ENCODE measurements at places on chromosomes 3 and 15.

DNA sequence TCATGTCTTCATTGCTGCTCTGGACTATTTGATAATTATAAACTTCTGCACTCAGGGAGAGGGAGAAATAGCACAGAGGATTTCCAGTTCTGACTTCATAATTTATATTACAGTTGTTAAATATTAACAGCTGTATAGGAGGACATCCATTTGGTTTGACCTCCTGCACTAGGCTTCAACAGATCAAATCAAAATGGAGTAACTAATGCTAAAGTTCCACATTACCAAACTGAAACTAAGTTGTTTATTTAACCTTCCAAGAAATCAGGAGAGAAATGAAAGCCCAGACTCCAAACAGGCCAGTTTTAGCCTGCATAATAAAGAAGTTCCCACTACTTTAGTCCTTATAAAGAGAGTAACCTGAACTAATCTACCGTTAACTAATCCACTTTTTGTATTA, 4.6 kb downstream of the PLSCR2 start:
- no peaks in the 10 kb centered on the region for H3K36me3 ChIP-seq
- DNase-seq, result no peak
- H3K4me1 ChIP-seq, result no peaks in the 10 kb centered on the region
- H3K4me3 ChIP-seq, result no peak overlapping the region
- H3K27me3 ChIP-seq, result no peaks in the 10 kb centered on the region

- H3K4me1 ChIP-seq, result peaks cover 3% of the 10 kb centered on the region
- H3K27ac ChIP-seq, result no peak overlapping the region
- H3K36me3 ChIP-seq, result no peaks in the 10 kb centered on the region
- H3K4me3 ChIP-seq, result no peak overlapping the region
Observed at GRCh38 chr3:2360815-2361214, 262.1 kb downstream of the CNTN4 start.

DNA sequence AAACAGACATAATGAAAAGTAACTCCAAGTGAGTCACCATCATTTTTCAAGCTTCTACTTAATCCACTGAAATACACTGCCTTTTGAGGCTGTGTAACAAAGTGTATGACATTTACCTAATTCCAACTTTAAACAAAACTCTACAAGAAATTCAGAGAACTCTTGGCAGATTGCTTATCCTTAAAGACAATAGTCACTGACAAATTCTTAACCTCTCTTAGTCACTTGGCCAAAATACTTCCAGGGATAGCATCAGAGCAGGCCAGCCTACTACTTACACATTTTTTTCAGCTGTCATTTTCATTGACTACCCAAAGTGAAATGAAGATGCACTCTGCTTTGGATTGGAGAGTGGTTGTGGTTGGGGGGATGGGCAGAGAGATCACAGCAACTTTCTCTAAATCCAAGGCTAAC, 3.6 kb downstream of the WWTR1 start:
- peak overlapping the region; percentile 99 for H3K4me3 ChIP-seq
- H3K27ac ChIP-seq, result peak overlapping the region; percentile 65
- peaks cover 42% of the 10 kb centered on the region for H3K36me3 ChIP-seq
- peaks cover 45% of the 10 kb centered on the region for H3K4me1 ChIP-seq

GRCh38 chr3:9280451-9281219, 31.2 kb upstream of the SRGAP3 start:
- no peaks in the 10 kb centered on the region for H3K27me3 ChIP-seq
- H3K4me3 ChIP-seq, result peak overlapping the region; percentile 68
- H3K4me1 ChIP-seq, result peaks cover 10% of the 10 kb centered on the region
- H3K36me3 ChIP-seq, result no peaks in the 10 kb centered on the region
- peak overlapping the region; percentile 62 for H3K27ac ChIP-seq
- DNase-seq, result no peak

DNA sequence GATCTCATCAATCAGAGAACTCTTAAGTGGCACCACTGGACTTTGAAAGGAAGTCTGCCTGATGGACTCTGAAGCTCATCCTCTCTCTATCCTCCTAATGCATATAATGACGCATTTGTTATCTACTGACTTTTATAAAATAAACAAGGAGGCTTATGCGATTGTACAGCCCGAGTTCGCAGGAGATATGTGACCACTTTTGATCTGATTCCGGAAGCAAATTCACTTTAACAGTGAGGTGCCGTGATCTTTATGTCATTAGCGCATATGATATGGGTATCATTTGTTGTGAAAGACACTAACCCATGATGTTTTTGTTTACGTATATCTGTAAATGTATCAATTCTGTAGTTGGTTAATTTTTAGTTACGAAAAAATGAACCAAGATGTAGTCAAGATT, 427 bp upstream of the RNF111 start:
- peak overlapping the region; percentile 96 for H3K4me3 ChIP-seq
- H3K4me1 ChIP-seq, result peaks cover 22% of the 10 kb centered on the region
- DNase-seq, result no peak
- H3K27me3 ChIP-seq, result peaks cover 23% of the 10 kb centered on the region

- peaks cover 5% of the 10 kb centered on the region for H3K27me3 ChIP-seq
- no peak for DNase-seq
- peaks cover 3% of the 10 kb centered on the region for H3K4me1 ChIP-seq
- no peak within 1 kb of the TSS for H3K4me3 ChIP-seq
- no peak within 1 kb of the TSS for H3K27ac ChIP-seq
- H3K36me3 ChIP-seq, result no peaks in the 10 kb centered on the region
Observed at GRCh38 chr3:194351080-194351672, at the start of gene CPN2. Gene CPN2, minus strand, starts transcription at chr3:194351328. Its CDS starts 8,626 bp downstream, at chr3:194342702.

DNA sequence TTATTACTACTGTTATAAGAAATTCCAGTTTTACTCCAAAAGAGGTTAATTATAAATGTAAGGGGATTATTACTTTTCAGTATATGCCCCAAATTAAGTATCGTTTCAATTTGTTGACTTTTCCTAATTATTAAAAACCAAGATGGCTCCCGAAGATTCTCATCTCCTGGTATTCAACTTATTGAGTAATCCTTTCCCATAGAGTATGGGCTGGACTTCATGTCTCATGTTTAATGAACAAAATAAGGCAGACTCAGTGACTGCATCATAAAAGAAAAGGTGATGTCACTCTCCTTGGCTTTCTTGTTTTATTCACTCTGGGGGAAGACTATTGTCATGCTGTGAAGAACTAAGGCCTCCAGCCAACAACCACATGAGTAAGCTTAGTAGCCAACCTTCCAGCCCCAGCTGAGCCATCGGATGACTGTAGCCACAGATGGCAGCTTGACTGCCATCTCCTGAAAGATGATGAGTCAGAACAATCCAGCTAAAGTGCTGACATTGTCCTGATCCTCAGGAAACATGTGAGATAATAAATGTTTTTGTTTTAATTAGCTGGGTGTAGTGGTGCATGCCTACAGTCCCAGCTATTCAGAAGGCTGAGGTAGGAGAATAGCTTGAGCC, 17.3 kb downstream of the IGF2BP2 start:
- peak overlapping the region; percentile 68 for H3K27ac ChIP-seq
- no peak overlapping the region for H3K4me3 ChIP-seq
- H3K36me3 ChIP-seq, result peaks cover 11% of the 10 kb centered on the region
- H3K4me1 ChIP-seq, result peaks cover 23% of the 10 kb centered on the region
- no peaks in the 10 kb centered on the region for H3K27me3 ChIP-seq

DNA sequence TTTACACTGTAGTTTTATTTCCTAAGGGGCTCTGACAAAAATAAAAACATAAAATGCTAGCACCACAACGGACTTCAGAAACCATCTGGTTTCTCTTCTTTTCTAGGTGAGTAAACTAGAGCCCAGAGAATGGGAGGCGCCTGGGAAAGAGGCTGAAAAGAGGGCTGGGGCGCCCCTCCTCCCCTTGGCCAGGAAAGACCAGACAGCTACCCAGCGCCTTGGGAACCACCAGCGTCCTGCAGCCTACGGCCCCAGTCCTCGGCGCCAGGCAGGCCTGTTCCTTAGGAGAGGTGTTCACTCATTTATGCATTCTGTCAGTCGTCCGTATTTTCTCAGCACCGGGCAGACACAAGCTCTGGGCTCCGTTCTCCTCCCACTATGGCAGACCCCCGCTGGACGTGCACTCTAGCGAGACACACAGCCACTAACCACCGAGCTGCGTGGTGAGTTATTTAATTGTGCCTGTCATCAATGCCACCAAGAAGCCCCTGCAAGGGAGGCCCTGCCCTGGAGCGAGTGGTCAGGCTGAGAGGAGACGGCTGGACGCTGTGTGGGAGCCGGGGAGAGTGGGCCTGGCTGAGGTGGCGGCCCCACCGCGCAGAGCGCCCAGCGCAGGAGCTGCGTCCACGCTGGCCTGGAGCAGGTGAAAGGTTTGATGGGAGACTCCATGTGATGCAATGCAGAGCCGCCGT, 294.4 kb downstream of the OCA2 start:
- H3K4me3 ChIP-seq, result no peak overlapping the region
- no peaks in the 10 kb centered on the region for H3K4me1 ChIP-seq
- H3K27me3 ChIP-seq, result no peaks in the 10 kb centered on the region
- no peak for DNase-seq

DNA sequence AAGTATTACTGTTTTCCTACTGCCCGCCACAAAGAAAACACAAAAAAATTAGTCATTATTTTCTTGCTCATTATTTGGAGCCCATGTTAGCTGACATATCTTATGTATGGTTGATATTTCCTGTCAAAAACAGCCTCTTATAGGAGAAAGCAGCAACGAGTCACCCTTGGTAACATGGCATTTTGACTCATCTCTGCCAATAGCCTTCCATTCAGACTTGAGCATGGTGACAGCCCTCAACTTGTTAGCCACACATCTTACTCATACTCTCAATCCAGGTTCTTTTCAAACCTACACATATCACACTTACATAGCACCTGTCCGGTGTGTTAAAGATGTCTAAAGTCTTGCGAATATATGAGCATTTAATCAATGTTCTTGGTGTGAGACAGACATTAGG, 109.4 kb upstream of the SAMMSON start:
- H3K36me3 ChIP-seq, result no peaks in the 10 kb centered on the region
- H3K27me3 ChIP-seq, result peaks cover 3% of the 10 kb centered on the region
- peaks cover 15% of the 10 kb centered on the region for H3K4me1 ChIP-seq
- H3K27ac ChIP-seq, result no peak overlapping the region
- no peak overlapping the region for H3K4me3 ChIP-seq
- no peak for DNase-seq

DNA sequence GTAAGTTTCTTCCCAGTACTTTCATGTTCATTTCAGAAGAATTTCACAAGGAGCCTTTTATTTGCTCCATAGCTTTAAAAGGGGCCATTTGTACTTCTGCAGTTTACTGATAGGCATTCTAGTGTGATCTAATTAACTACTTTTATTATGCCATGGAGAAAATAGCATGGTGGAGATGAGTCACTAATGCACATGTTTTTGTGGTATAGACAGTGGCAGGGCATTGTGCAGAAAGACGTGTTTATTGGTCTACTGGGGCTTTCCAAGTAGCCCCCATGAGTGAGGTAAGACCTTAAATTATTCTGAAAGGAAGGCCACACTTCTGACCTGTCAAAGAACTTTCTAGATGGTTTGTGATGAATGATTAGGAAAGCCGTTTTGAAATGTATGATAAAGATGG, 810.0 kb upstream of the NR2F2 start:
- DNase-seq, result no peak
- no peaks in the 10 kb centered on the region for H3K27me3 ChIP-seq
- H3K4me1 ChIP-seq, result no peaks in the 10 kb centered on the region
- H3K4me3 ChIP-seq, result no peak overlapping the region
- no peak overlapping the region for H3K27ac ChIP-seq

GRCh38 chr3:98603580-98603979, 10.2 kb upstream of the CPOX start:
- no peaks in the 10 kb centered on the region for H3K27me3 ChIP-seq
- no peak for DNase-seq
- no peak overlapping the region for H3K4me3 ChIP-seq
- no peaks in the 10 kb centered on the region for H3K36me3 ChIP-seq
- no peak overlapping the region for H3K27ac ChIP-seq

GRCh38 chr3:132445817-132446216, 28.5 kb downstream of the DNAJC13 start:
- H3K27ac ChIP-seq, result no peak overlapping the region
- no peak for DNase-seq
- no peak overlapping the region for H3K4me3 ChIP-seq
- peaks cover 5% of the 10 kb centered on the region for H3K36me3 ChIP-seq
- H3K27me3 ChIP-seq, result no peaks in the 10 kb centered on the region
- H3K4me1 ChIP-seq, result no peaks in the 10 kb centered on the region

DNA sequence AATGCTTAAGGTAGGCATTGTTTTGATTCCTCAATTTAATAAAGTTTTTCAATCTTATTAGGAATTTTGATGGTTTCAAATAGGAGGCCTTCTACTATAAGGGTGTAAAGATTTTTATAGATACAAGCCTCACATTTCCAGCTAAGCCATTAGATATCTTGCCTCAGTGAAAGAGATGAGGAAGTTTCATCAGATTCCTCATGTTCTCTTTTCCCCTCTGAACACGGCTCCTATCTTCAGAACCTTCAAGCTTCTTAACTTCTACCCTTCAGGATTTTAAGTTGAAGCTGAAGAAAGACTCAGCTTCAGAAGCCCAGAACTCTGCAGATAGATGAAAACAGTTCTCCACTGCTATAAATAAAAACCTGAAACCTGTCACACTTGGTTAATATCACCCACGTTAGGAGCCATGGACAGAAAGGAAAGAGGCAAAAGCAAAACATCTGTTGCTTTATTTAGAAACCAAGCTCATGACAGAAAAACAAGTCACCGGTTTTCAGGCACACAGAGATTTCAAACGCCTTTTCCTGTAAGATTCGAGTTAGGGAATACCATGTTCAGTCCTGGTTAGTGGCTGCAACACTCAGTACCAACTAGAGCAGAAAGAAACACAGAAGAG, 82.2 kb upstream of the GOLGA8B start:
- DNase-seq, result no peak
- H3K27ac ChIP-seq, result no peak overlapping the region
- H3K4me1 ChIP-seq, result no peaks in the 10 kb centered on the region
- H3K4me3 ChIP-seq, result no peak overlapping the region
- H3K27me3 ChIP-seq, result peaks cover 36% of the 10 kb centered on the region

DNA sequence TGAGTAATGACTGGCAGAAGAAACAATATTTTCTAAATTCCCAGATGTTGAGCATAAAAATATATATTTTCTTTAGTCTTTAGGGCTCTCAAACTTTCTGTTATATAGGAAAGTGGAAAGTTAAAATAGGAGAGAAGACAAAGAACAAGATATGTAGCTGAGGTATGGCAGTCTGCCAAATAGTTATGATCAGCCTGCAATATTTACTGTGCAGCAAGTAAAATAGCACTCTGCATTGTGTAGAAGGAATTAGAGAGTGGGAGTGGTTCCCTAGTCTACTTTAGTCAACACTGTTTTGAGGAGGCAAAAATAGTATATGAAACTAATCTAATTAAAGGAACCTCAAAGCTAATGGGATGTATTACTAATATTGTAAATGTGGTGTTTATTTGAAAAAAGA, 978.1 kb upstream of the ALCAM start:
- no peaks in the 10 kb centered on the region for H3K4me1 ChIP-seq
- H3K36me3 ChIP-seq, result no peaks in the 10 kb centered on the region
- H3K27me3 ChIP-seq, result no peaks in the 10 kb centered on the region
- no peak overlapping the region for H3K27ac ChIP-seq
- no peak for DNase-seq
- H3K4me3 ChIP-seq, result no peak overlapping the region

DNA sequence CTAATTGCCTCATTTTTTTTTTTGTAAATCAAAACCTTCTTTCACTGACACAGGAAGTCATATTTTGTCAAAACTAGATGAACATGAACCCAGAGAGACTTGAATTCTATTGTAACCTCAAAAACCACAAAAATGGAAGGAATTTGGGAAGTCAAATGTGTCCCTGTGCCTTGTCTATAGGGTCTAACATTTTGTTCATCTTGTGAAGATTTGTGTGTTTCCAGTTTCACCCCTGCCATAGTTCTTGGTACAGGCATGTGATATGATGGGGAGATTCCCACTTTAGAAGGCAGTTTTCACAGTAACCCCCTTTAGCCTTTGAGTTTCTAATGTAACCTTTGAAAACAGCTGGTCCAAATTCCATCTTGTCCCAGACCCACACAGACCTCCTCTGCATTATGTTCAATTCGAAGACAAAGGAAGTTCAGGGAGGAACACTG, 318.5 kb upstream of the ADAMTS9 start:
- H3K4me1 ChIP-seq, result peaks cover 8% of the 10 kb centered on the region
- no peak overlapping the region for H3K27ac ChIP-seq
- H3K27me3 ChIP-seq, result no peaks in the 10 kb centered on the region
- H3K4me3 ChIP-seq, result no peak overlapping the region
- H3K36me3 ChIP-seq, result no peaks in the 10 kb centered on the region
- no peak for DNase-seq
